ENCODE measurements at places on chromosomes 2 and 18.

DNA sequence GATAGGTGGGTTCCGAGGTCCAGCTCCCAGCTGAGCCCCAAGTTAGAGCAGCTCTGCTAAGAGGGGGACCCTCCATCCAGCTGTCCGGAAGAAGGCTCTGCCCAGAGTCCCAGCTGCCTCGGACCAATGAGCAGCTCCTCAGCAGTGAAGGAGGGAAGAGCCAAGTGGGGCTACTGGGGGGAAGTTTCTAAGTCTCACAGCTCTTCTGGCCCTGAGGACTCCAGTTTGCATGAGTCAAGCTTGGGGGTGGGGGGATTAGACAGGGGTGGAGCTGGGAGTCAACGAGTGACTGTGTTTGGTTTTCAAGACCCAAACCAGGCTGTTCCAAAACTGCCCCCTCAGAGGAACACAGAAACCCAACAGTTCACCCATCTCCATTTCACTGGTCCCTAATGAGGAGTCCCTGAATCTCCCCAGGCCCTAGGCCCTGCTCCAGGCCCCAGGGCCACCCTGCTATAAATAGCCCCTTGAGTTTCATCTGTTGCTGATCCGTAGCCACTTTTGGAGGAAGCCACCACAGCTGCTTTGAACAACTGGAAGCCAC, 100.9 kb downstream of the TNS1 start:
- no peak for DNase-seq

GRCh38 chr2:73859721-73860586, 31.2 kb downstream of the STAMBP start:
- no peak for DNase-seq

DNA sequence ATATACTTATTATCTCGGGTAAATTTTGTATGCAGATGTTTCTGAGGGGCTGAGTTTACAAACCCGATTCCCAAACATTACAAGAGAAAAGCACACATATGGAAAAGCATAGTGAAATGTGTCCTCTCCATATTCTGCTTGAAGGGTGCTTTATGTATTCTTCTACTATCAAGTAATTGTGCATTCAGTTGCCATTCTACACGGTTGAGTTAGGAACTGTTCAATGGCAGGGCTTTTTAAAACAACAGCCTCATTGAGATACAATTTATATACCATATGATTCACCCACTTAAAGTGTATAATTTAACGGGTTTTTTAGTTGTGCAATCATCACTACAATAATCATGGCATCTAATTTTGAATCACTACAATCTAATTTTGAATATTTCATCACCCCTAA, 138.4 kb upstream of the DLGAP1 start:
- DNase-seq: no peak

DNA sequence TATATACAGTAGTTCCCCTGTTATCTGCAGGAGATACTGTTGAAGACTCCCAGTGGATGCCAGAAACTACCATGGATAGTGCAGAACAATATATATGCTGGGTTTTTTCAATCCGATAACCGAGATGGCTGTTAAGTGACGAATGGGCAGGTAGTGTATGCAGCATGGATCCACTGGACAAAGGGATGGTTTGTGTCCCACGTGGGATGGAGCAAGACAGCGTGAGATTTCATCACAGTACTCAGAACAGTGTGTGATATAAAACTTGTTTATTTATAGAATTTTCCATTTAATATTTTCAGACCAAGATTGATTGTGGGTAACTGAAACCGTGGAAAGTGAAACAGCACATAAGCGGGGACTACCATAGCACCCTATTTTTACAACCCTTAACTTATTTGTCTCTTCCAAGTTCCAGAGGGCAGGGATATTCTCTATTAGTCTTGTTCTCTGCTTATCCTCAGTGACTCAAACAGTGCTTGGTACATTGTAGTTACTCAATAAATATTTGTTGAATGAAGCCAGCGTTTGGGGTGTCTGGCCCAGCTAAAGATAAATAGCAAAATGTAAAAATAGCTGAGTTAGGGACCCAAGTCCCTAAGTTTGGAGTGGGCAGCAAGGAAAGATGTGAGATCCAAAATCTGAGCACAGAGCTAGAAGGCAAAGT, 50.0 kb downstream of the RHBDD1 start:
- no peak for DNase-seq

GRCh38 chr18:9787712-9788111, 79.6 kb downstream of the RAB31 start:
- no peak for DNase-seq

DNA sequence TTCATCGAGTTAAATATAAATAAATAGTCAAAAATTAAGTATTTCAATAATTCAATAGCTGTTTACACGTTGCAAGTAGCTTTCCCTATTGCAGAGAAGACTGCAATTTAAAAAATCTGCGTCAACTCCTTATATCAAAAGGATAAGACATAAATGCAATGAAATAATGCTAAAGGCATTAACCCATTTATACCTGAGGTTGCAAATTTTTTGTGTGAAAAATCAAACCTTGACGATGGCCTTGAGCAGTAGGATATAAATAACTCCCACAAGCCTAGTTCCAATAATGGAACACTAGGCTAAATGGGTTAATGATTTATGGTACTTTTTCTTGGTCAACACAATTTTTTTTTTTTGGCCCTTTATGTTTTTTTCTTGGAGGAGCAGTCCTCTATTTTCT, 76.4 kb upstream of the CDKL4 start:
- no peak for DNase-seq

DNA sequence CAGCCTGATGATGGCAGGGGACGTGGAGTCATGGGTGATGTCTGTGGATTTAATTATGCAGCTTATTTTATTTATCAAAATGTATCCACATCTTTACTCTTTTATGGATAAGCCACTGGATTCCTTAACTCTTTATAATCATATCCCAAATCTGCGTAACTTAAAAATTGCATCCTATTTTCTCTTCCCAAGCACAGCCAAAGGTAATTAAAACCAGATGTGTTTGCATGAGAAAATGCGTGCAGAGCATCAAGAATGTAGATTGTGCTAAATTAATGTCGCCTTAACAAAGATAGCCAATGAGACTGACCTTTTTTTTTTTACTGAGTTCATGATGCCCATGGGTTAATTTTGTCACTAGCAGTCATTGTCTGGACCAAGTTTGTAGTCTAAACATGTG, 10.0 kb downstream of the SH3RF3 start:
- no peak for DNase-seq

DNA sequence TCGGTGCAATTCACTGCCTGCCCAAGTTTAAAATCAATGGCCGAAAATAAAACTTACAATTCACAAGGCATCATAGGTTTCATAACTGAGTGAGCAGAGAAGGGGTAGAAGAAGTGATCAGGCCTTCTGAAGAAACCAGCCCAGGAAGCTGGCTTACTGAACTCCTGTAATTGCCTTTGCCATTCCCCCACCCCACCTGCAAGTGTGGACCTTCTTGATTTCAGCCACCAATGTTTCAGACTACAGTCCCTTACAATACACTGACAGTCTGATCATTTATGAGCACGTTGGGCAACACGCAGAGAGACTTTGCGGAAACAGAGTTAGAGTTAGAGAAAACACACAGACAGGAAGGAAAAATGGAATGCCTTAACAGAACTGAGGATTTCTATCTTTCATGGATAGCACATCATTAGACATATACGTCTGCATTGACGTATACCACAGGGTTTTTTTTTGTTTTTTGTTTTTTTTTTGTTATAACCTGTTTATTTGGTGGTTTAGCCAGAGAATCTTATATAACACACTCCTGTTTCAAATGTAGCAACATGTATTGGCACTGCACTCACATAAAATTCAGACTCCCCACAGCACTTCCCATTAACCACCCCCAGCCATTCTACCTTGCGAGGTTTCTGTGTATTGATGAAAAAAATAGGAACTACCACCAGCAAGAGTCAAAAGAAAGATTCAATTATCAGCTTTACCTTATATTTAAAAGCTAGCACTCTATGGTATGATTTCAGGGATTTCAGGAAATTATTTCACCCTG, 126.4 kb downstream of the CACNB4 start:
- no peak for DNase-seq

DNA sequence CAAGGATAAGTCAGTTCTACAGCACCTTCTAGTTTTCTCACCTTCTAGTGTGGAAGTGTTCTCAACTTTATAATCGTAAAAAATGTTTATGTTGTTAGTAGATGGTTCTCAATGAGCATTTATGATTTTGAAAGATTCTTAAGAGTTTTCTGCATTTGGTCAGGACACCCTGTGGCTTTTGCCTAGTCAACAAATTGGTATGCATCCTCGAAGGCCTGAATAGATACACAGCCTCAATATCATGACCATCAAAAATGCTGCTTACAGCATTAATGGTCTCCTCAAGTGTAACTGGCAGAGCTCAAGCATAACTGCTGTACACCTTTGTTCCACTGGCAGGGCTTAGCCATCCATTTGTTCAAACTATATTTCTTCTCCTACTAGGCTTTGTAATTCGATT, 96.7 kb downstream of the CRACDL start:
- no peak for DNase-seq

DNA sequence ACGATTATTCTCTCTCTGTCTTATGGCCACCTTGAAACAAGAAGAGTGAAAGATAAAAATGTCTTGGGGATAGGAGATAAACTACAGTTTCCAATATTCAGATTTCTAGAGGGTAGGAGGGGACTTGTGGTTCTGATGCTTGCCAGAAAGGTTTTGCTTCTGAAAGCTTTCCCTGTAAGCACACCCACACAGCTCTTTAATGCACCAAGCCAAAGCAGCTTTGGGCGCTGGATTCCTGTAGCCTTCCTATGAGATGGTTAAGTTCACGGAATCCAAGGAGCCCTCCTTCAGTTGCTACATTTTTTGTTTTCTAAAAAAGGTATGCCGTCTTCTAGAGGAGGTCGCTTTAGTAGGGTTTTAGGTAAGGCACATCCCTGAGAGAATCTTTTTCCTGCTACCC, 4.9 kb downstream of the LRRTM1 start:
- DNase-seq: no peak

GRCh38 chr2:198660501-198660900, 797.2 kb downstream of the SATB2 start:
- DNase-seq: no peak

GRCh38 chr2:46866770-46867246, 48.8 kb downstream of the MCFD2 start:
- DNase-seq: no peak

DNA sequence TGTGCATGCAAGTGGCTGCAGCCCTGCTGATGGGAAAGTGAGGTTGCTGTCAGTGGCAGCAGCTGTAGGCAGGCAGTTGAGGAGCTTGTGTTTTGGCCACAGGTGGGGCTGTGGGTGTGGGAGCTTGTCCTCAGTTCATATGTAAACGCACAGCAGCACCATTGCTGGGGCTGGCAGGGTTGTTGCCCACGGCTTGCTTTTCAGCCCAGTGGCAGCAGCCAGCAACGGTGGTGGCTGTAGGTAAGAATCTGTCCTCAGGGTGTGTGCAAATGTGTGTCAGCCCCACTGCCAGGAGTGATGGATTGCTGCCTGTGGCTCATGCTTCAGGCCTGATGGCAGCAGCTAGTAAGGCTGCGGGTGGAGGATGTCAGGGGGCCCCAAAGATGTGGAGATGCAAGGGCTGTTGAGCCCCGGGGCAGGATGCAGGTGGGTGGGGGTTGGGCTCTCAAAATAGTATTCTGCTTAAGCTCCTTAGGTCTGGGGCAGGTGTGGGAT, 141.3 kb upstream of the THUMPD2 start:
- DNase-seq: no peak

- no peak for DNase-seq
Measured at GRCh38 chr18:55237660-55238059, 278.4 kb upstream of the CCDC68 start.

GRCh38 chr2:189168856-189169499, 10.6 kb downstream of the COL5A2 start:
- no peak for DNase-seq

DNA sequence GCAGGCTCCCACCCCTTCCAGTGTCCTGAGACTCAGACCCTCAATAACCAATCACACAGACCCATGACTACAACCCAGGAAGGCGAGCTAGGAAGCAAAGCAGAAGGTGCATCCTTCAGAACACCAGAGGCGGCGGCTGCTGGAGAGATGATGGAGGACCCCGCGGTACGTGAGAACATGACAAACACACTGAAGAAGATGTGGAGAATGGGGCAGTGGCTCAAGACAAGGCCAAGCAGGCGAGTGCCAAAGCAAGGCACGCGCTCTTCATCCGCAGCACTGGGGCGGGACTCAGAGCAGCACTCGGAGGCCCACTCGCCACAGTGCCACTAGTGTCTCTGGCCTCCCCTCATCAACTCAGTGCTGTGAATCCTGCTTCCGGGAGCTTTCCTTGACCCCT, 13.7 kb downstream of the ERFE start:
- no peak for DNase-seq

GRCh38 chr2:119426801-119427395, 4.8 kb upstream of the TMEM37 start:
- DNase-seq: no peak

DNA sequence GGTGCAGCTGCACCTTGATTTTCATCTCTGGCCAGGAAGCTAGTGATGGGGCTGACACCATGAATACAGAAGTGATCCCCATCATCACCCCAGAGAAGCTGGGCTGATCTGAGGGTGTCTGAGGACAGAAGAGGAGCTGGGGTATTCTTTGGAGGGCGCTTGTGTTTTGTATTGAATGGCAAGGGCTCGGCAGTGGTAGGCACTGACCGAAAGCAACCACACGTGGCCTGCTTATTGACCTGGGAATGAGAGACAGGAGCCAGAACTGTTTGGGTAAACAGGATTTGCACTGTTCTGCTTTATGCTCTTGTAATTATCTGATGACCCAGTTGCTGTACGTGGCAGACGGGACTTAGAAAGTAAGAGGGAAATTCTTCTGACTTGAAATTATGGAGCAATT, 62.6 kb upstream of the RPL31 start:
- DNase-seq: peak; percentile 18

DNA sequence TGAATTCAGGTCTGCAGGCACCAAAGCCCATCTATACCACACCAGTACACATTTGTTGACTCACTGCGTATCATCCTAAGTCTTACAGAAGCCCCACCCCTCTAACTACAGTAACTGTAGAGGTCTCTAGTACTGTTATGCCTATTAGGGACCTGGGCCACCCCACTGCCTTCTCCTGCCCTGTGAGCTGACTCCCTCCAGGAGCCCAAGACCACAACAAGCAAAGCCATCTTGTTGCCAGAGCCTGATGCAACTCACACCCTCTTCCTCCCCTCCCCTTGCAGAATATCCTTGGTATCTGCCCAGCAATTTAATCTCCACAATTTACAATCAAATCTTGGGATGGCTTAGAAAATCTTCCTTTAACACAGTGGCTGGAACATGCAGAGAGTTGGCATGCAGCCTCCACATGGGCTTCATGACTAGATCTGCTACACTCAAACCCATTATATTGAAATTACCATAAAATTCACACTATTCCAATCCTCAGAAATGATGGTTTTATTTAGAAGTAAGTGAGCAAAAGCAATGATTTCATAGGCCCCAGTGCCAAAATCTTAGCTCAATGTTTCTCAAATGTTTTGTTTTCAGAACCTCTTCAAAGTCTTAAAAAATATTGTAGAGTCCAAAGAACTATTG, 17.7 kb upstream of the CYP1B1 start:
- DNase-seq: no peak

- DNase-seq: no peak
Measured at GRCh38 chr2:222869252-222869560, 8.4 kb downstream of the ACSL3 start.

- peak; percentile 25 for DNase-seq
Measured at GRCh38 chr18:27695503-27695902, 481.4 kb downstream of the CDH2 start.

- peak; percentile 95 for DNase-seq
Measured at GRCh38 chr2:231795525-231796327, 9.5 kb downstream of the COPS7B start.

GRCh38 chr2:176768185-176768584, 444.4 kb upstream of the HNRNPA3 start:
- DNase-seq: peak; percentile 12

- no peak for DNase-seq
Measured at GRCh38 chr18:849021-849420, 37.0 kb upstream of the YES1 start.

Data from T47D (cell line).